ENCODE measurements at places on chromosomes 5 and 9.

DNA sequence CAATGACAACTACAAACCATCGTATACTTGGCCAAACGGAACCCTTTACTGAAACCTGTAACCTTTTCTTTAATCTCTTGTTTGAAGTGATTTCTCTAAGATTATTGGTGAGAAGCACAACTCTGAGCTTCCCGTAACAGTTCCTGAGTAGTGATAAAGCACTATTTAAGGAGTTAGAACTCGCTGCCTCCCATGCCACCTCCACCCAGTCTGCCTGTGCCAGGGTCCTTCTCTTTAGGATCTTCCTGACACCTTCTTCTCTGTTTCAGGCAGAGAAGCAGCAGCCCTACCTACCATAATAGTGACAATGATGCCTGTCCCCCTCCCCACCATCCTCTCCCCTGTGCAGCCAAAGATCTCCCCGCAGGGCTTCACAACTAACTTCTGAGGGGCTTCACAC, 330.6 kb downstream of the ZSWIM6 start:
- DNase-seq = no peak

GRCh38 chr5:143801252-143801939, 10.6 kb upstream of the HMHB1 start:
- DNase-seq = no peak

- no peak for DNase-seq
Measured at GRCh38 chr9:128280084-128280622, 4.1 kb downstream of the SWI5 start.

DNA sequence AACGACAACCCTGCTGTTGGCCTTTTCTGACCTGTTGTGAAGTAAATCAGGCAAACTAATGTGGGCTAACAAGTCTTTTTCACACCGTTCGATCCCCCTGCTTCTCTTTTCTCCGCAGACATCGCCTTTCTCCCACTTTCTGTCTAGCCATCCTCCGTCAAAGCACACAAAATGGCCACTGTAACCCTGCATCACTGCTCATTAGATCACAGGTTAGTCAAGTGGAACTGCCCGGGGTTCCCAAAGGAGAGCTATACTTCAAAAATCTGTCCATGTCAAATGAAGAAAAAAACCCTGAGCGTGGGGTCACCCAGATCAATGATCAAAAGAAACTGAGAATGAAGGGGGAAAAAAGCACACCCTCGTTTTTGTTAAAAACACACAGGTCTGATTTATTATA, 212.1 kb downstream of the ARL15 start:
- DNase-seq = no peak

DNA sequence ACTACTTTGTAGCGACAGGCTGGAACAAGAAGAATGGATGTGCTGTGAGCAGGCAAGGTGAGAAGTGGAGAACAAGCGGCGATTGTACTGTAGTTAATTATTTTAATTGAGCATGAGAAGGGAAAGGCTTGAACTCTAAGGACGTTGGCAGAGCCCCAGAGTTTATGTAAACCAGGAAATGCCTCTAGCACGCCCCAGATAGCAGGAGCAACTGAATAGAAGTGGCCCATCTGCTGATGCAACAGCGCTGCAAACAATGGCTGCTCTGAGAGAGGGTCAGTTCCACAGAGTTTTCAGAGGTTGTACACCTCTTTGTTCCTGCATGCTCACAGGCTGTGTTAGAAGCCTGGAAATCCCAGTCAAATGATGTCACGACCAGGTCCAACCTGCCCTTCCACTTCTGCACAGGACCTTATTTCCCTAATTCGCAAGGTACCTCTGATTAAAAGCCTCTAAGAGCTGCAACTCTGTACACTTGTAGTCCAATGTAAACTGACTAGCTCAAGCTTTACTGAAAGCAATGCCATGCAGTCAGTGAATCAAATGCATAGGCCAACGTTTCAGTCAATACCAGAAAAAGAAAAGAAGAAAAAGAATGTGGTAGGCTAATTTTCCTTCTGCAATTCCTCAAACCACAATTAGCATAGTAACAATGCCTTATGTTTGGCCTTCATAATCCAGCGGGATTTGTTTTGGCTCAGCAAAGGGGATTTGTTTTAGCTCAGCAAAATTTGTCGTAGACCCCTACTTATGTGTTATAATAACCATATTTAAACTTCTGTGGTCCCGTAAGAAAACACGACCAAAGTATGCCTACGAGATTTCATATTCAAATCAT, 119.6 kb upstream of the RETREG1 start:
- peak; percentile 80 for DNase-seq

GRCh38 chr9:137478962-137479861, 20.1 kb upstream of the NSMF start:
- DNase-seq = no peak

DNA sequence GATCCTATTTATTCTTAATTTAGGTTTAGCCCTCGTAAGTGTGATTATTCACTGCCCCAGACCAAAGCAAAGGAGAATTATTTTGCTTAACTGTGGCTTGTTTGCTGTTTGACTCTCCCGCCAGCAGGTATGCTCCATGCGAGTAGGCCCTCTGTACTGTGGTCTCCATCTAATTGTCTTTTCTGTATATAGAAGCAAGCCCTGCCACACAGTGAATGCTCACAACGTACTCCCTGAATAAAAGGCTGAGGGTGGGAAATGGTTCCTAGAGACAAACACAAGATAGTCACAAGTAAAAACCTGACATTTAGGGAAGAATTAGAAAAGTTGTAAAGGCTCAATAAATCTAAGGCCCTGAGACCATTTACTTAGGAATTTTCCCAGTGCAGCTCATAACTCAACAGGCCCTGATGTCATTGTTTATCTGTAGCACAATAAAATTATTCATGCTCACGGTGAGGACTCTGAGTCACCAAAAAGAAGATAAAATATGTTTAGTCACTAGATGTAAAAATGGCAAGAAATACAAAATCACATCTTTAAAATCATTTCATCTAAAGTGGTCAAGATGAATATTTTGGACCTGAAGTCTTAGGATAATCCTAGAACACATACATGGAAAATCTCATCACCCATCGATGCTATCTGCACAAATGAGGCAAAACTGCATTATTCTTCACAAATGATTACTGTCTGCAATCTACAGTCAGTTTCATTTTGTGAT, 473.2 kb downstream of the ENC1 start:
- no peak for DNase-seq

GRCh38 chr5:79992891-79993657, 2.0 kb upstream of the MTX3 start:
- no peak for DNase-seq

- no peak for DNase-seq
Measured at GRCh38 chr5:159263569-159263905, 447 bp downstream of the UBLCP1 start.

GRCh38 chr5:67206461-67206860, 9.9 kb upstream of the CD180 start:
- DNase-seq = no peak

GRCh38 chr5:79495311-79495710, 18.6 kb downstream of the HOMER1 start:
- peak; percentile 42 for DNase-seq

DNA sequence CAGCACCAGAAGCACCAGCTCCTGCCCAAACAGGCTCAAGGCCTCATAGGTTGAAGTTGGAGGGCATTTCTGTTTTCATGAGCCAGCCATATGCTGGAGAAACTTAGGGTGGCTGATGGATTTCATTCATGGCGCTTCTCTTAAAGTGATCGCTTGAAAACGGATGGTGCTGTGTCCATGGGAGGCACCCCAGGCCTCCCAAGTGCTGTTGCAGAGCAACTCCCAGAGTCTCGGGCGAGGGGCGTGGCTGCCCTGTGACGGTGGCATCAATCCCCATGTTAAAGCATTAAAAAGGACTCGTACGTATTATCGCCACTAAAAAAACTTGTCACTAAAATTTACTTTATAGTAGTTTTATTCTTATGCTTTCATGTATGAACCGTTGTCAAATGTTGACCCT, 128.3 kb downstream of the MRPL36 start:
- no peak for DNase-seq

DNA sequence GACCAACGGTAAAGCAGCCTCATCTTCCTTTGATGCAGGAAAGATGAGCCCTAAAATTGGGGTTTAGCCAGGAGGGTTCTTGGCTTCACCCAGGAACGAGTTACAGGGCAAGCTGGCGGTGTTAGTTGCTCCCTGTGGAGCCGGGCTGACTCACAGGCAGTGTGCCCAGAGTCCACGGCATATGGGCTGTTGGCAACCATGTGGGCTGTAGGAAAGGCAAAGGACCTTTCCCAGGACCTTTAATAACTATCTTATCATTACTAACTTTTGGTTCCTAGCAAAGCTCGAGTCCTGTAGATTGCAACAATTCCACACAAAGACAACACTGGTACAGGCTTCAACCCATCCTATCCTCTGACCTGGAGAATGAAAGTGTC, 29.8 kb upstream of the CLPTM1L start:
- DNase-seq = peak; percentile 65

GRCh38 chr5:149489605-149490037, 61.6 kb downstream of the CSNK1A1 start:
- DNase-seq = peak; percentile 33

- DNase-seq = no peak
Measured at GRCh38 chr9:134525841-134526583, 115.6 kb upstream of the COL5A1 start.

DNA sequence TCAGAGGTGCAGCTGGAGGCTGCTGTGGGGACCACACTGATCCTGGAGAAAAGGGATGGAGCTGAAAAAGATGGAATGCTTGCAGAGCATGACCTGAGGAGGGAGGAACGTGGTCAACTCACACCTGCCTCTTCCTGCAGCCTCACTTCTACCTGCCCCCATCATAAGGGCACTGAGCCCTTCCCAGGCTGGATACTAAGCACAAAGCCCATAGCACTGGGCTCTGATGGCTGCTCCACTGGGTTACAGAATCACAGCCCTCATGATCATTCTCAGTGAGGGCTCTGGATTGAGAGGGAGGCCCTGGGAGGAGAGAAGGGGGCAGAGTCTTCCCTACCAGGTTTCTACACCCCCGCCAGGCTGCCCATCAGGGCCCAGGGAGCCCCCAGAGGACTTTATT, 5.9 kb upstream of the SLC6A7 start:
- no peak for DNase-seq

DNA sequence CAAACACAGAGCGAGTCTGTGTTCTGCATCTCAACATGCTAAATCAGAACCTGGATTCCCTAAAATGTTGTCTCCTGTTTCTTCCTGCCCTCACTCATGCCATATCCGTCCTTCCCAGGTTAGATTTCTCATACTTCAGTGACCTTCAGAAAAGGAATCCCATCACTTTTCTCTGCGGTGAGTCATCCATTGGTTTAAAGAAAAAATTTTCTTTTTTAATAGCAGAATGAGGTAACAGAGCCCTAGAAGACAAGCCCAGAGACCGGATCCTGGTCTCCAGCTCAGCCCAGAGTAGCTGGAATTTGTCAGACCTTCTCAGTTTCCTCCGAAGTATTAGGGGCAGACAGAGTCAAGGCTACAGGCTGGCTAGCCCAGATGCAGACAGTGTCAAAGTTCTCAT, 143.2 kb upstream of the DMRT1 start:
- no peak for DNase-seq

DNA sequence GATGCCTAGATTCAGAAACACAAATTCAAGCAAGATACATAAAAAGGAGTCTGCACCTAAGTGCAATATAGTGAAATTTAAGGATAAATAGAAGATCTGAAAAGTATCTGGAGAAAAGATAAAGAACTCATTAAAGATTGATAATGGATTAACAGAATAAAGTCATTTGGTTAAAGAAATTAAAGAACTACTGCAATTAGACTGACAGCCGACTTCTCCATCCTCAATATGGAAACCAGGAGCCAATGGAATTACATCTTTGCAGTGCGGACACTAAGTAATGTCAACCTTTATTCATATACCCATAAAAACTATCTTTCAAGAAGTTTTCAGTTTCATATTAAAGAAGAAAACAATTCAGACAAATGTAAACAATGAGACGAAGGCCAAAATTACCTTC, 81.0 kb downstream of the MRPL36 start:
- no peak for DNase-seq

GRCh38 chr5:107204413-107204812, 466.3 kb downstream of the EFNA5 start:
- no peak for DNase-seq

DNA sequence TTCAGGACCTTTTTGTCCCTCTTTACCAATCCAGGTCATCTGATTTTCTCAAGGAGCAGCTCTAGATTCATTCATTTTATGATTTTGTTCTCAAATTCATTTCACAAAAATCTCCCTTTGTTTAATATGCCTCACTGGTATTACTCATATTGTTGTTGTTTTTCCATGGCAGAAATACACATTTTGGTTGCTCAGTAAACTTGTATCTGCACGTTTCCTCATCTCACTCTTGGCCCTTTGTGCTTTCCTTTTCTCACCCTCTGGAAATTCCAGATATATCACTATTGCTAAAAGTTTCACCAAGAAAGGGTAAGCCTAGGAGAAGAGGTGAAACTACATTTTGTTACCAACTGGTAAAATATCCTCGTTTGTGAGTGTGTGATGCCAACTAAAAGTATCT, 14.8 kb downstream of the ASPN start:
- DNase-seq = no peak

- DNase-seq = no peak
Measured at GRCh38 chr5:177432839-177433657, 6.6 kb downstream of the GRK6 start.

GRCh38 chr5:71695595-71695994, 23.5 kb upstream of the CARTPT start:
- DNase-seq = no peak

- DNase-seq = no peak
Measured at GRCh38 chr9:87884578-87885459, 2.1 kb downstream of the SPATA31E1 start.

- DNase-seq = peak; percentile 91
Measured at GRCh38 chr9:32426278-32426939, 42.0 kb downstream of the ACO1 start.

DNA sequence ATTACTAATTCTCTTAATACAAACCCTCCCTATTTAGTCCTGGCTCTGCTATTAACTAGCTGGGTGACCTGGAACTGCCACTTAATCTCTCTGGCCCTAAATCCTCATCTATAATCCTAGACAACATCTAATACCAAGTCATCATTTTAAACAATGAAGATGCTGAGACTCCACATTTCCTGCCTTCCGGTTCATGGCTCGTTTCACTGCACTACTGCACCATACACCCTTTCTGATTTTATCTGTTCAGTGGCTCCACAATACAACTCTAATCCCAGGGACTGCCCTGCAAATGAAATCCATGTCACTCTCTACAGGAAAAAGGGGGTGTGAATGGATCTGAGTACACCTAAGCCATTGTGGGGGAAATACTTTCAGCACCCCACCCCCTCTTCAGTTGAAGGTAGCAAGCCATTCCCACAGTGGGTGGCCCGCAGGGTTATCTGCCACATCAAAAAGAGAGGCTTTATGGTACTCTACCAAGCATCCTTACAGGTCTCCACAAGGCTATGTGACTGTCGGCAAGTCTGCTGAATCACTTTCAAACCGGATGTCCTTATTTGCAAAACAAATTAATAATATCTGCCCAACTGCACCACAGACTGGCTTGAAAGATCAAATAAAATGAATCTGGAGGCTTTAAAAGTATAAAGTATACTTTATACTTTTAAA, 89.5 kb downstream of the EPB41L4A start:
- DNase-seq = no peak

GRCh38 chr9:16352251-16352650, 518.2 kb downstream of the BNC2 start:
- no peak for DNase-seq

Measured in body of pancreas (tissue), 4 donors.